ENCODE measurements at places on chromosomes 2 and 18.

GRCh38 chr2:88184762-88185161 lies 14.6 kb downstream of the THNSL2 start:
- DNase-seq = no peak

DNA sequence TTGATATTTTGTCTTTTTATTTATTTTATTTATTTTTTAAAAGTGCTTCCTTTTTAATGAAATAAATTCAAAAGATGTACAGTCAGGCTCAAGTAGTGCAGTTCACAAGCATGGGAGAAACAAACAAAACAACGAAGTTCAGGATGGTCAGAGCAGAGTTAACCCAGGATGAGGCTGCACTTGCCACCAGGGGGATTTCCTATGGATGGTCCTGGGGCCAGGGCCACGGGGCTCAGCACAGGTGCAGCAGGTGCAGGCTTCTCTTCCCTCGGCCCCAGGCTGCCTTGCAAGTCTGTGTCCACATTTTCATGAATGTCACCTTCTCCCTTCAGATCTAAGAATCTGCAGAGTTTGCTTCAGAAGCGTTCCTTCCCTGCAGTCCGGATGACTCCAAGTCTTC lies 76.5 kb downstream of the CDCA7 start:
- DNase-seq = no peak

- no peak for DNase-seq
Observed at GRCh38 chr2:20185176-20186022, 39.5 kb downstream of the SDC1 start.

GRCh38 chr2:197727011-197727410 lies 21.8 kb downstream of the MARS2 start:
- no peak for DNase-seq

GRCh38 chr18:79483971-79484491 lies 88.3 kb downstream of the NFATC1 start:
- no peak for DNase-seq

Measured in activated naive CD4-positive, alpha-beta T cell (primary cell).